ENCODE measurements at places on chromosomes 4 and X. TPM values are rescaled to one million over a fixed set of nuclear protein-coding genes. Genes with fewer than 3 reads are reported as not detected.

The CENPVL1 gene
- polyA plus RNA-seq = not detected

The FGA gene
- not detected for polyA plus RNA-seq

The SLC25A6 gene
- 850 TPM for polyA plus RNA-seq

The SOWAHB gene
- polyA plus RNA-seq = not detected

The ADH7 gene
- polyA plus RNA-seq = not detected

The NOX1 gene
- polyA plus RNA-seq = 0.13 TPM

The ERAS gene
- polyA plus RNA-seq = 0.19 TPM

DNA sequence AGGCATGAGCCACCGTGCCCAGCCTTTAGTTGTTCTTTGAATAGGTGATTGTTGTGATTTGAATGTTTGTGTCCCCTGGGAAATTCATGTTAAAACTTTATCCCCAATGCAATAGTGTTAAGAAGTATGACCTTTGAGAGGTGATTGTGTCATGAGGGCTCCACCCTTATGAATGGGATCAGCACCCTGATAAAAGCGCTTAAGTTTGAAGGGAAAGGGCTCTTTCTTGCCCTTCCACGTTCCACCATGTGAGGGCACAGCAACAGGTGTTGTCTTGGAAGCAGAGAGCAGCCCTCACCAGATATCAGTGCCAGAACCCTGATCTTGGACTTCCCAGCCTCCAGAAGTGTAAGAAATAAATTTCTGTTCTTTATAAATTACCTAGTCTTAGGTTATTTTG, 33.7 kb upstream of the RP2 start:
- peak; percentile 2 for DNase-seq

- DNase-seq = no peak
Observed at GRCh38 chrX:139156356-139156755, 374.2 kb upstream of the F9 start.

- no peak for DNase-seq
Observed at GRCh38 chr4:172996571-172997216, 171.9 kb upstream of the GALNT7 start.

DNA sequence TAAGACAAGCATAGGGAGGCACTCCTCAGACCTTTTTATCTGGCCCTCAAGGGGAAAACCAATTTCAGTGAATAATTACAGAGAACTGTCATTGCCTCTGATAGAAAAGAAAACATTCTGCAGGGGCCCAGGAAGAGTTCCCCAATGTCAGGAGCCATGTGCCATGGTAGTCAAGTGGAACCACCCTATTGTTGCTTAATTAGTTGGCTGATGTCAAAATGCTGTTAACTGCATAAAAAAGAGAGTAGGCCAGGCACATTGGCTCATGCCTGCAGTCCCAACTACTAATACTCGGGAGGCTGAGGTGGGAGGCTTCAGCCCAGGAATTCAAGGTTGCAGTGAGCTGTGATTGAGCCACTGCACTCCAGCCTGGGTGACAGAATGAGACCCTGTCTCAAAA, 28.6 kb upstream of the OGT start:
- DNase-seq = no peak

DNA sequence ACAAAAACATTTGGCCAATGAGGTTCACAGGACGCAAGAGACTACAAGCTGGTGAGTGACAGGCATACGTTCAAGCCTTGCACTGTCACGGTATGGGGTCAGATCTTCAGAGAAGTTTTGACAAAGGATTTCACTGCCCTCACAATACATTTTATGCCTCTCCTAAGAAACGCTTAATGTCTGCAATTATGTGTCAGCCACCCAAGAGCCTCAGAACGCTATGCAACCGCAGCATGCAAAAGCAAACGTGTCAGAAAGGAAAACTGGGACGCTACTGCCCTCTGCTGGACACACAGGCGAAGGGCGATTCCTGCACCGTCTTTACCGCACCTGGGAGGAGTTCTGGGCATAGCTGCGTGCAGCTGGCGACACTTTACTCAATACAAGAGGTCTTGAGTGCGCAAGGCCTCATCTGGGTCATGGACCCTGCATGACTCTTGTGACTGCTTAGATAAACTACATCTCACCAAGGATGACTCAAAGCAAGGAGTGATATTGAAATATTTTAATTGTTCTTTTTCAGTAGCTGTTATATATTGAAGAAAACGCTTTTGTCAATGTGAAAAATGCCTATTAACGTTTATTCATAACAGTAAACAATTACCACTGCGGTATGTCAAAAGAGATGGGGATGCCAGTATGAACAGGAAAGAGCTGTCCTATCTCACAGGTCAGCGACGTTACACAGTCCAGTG, 147.6 kb upstream of the FRG1 start:
- DNase-seq = peak; percentile 32

DNA sequence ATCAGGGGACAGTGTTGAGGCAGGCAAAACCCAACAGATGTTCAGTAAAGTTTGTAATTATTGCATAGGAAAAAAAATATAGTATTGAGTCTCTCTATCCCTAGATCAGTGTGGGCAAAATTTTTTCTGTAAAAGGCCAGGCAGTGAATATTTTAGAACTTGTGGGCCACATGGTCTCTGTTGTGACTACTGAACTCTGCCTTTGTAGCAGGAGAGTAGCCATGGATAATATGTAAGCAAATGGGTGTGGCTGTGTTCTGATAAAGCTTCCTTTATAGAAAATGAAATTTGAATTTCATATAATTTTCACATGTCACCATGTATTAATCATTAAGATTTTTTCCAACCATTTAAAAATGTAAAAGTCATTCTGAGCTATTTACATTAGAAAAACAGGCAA, 193.1 kb downstream of the MID1 start:
- DNase-seq = no peak

DNA sequence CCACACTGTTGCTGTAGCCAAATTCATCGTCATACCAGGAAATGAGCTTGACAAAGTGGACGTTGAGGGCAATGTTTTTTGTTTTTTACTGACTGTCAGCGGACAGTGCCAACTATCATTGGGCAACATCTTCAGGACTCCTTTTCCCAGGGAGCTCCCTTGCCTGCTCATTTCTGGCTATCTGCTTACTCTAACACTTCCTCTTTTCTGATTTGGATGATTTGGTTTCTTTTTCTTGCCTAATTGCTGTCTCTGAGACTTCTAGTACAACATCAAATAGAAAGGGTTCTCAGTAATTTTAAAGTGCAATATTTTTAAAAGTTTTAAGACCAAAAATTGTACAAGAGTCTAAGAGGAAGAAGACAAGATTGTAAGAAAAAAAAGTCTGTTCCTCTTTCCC, 92.0 kb upstream of the KLHL4 start:
- no peak for DNase-seq

- DNase-seq = no peak
Observed at GRCh38 chr4:46993075-46994006, at the start of gene GABRA4. TSS of gene GABRA4 (minus strand) at chr4:46993581. CDS start at chr4:46993424, 157 bp downstream.

DNA sequence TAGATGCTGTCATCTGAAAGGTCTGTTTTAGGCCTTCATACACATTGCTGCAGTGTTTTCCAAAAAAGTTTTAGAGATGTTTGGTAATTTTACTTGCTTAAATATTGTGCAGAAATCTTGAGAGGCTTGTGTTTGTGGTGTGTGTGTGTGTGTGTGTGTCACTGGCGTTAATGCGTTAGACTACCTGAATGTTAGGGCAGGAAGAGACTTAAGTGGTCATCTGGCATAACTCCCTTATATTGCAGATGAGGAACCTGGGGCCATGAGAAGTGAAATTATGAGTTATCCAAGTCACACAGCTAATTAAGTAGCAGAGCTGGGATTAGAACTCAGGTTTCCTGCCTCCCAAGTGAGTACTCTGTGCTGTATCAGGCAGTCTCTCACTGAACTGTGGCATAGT, 1.4 kb downstream of the LSM6 start:
- peak; percentile 18 for DNase-seq

DNA sequence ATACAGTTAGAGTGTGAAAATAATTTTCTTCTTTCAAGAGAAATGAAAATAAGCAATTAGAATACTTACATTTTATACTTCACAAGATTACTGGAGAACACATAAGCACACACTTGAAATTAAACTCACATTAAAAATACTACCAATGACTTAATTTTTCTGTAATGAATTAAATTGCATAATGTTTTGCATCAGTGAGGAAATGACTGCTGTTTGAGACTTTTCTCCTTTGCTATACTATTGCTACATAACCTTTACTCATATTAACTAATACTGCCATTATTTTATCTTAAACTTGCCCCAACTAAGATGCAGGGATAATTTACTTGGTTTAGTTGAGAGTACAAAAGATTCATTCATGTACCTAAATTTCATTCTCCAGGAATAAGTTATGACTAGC, 590.9 kb downstream of the ARAP2 start:
- DNase-seq = no peak

GRCh38 chrX:16320765-16321355, 153.6 kb downstream of the MAGEB17 start:
- no peak for DNase-seq

DNA sequence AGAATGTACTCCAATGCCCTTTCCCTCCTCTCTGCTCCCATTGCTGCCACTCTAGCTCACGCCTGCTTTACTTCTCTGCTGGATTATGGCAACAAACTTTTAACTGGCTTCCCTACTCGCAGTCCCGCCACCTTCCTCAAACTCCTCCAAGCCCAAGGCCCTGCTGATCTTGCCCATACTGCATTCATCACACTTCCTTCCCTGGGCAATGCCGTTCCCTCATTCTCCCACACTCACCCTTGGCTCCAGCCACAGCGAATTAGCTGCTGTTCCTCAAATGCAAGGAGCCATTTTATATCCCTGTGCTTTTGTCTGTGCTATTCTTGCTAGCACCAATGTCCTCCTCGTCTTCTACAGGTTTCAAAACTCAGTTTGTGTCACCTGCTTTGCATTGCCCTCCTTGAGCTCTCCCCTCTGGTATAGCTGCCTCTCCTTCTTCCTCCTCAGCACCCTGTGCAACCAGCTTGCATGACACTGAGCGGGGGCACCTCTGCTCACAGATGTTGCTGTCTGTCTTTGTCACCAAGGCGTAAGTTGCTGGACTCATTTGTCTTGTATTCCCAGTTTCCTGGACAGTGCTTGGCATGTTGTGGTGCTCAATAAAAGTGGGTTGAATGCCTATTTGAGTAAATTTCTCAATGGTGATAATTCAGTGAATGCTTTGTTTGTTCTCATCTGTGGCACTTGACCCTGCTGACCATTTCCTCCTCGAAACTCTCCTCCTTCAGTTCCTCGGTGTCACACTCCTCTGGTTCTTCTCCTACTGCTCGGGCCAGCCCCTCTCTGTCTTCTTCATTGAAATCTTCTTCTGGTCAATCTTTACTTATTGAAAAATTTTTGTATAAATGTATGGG, 22.4 kb upstream of the MGST2 start:
- DNase-seq = no peak

DNA sequence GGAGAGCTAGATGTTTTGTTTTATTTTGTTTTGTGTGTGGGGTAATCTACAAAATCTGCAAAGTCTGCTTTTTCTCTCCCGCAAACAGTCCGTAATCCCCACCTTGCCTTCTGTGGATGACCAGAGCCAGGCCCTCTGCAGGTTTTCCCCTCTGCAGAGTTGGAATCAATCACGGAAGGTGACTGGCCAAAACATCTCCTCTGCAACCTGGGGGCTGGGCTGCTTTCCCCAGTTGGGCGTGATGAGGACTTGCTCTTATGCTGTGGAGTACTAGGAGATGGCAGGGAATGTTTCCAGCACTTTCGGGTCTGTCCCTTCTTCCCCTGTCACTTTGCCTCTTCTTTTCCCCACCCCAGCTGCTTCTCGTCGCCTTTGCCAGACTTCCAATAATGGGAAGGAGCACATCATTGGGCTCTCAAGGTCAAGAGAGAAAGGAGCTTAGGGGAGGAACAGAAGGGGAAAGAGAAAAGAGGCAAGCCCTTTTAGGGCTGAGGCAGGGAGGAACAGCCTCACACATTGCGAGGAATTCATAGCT, 1.1 kb downstream of the TMEM35A start:
- DNase-seq = no peak

- peak; percentile 66 for DNase-seq
Observed at GRCh38 chr4:85968945-85969819, 390.7 kb downstream of the MAPK10 start.

All from B cell (primary cell).